ENCODE measurements at places on chromosomes 1 and 21. TPM values are rescaled to one million over a fixed set of nuclear protein-coding genes. Genes with fewer than 3 reads are reported as not detected.

The LCE1A gene
- not detected for total RNA-seq

The LYPLA2 gene
- 54.3 TPM for total RNA-seq

The TMCC2 gene
- total RNA-seq: 8.5 TPM

The CDA gene
- 1.3 TPM for total RNA-seq

The SMIM1 gene
- 40.4 TPM for total RNA-seq

The IL22RA1 gene
- total RNA-seq: 0.24 TPM

The KRTAP21-2 gene
- not detected for total RNA-seq

The ECE1 gene
- total RNA-seq: 152 TPM

The NUDT4B gene
- 88.6 TPM for total RNA-seq

The OLIG2 gene
- not detected for total RNA-seq

Measured in right atrium auricular region (tissue), 2 donors.